Stimulated activated CD8-positive, alpha-beta memory T cell treated with anti-CD3 and anti-CD28 coated beads, Interleukin-2, amount 100 ng/mL, for 1 hour (primary cell): ENCODE measurements at places on chromosomes 16 and 17.
A peak's percentile ranks its signal among the peaks of the same experiment; 100 is the strongest.

GRCh38 chr16:6663668-6664067, 669.0 kb upstream of the RBFOX1 start:
- DNase-seq = no peak

DNA sequence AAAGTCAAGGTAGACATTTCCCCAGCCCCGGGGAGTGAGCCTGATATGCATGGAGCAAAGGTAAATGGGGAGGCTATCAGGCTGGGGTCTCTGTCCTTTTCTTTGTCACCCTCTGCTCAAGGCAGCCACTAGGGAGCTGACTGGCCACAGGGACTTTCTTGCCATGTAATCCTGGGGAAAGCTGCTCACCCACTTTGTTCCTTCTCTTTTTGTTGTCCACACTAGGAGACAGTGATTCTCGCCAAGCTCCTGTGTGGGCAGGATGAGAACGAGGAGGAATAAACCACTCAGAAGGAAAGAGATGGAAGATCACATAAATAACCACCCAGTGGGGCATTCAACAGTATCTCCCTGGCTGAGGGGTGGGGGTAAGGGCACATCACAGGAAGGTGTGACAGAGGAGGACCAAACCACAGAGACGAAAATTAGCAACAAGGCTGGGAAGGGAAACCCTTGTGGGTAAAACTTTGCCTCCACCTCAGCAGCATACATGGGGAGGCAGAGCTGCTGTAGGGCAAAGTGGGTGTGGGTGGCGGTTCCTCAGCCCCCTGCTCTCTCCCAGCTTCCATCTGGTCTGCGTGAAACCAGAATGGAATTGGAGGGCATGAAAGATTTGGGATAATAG, 26.2 kb upstream of the CCL1 start:
- no peak for DNase-seq

DNA sequence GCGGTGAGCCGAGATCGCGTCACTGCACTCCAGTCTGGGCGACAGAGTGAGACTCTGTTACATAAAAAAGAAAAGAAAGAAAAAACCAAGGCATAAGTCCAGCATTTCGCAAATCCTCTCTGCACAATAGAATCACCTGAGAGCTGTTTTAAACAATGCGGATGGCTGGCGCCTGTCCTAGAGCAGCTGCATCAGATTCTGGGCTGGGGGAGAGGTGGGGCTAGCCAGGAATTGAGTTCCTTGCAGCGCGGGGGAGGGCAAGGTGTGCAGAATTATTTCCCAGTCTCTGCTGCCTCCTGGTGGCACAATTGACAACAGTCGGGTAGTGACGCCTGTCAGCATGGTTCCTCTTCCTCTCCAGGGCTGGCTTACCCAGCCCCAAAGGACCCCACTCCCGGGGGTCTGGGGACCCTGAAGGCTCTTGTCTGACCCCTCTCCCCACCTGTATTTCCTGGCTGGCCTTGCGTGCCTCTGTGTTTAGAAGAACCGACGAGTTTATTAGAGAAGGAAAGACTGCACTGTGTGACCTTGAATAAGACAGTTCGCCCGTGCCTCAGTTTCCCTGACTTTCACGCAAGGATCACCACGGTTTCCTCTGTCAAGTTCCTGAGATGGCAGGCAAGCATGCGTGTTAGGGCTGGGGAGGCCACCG, 41.1 kb upstream of the PLCG2 start:
- peak; percentile 78 for DNase-seq

- DNase-seq = no peak
These were observed 272.3 kb downstream of the HS3ST3A1 start for GRCh38 chr17:13329421-13329820.

DNA sequence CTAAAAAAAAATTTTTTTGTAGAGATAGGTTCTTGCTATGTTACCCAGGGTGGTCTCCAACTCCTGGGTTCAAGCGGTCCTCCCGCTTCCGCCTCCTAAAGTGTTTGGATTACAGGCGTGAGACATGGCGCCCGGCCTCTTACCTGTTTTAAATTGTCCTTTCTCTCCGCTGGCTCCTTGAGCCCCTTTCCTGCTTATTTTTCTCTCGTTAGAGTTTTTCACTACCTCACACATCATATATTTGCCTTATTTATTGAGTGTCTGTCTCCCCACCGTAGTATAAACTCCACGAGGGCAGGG, 760 bp upstream of the SEC14L5 start:
- no peak for DNase-seq

- no peak for DNase-seq
These were observed 1.6 kb upstream of the ASPA start for GRCh38 chr17:3474212-3474611.
